Upper lobe of left lung (tissue), 6 donors: ENCODE measurements at places on chromosomes 2 and 18.

DNA sequence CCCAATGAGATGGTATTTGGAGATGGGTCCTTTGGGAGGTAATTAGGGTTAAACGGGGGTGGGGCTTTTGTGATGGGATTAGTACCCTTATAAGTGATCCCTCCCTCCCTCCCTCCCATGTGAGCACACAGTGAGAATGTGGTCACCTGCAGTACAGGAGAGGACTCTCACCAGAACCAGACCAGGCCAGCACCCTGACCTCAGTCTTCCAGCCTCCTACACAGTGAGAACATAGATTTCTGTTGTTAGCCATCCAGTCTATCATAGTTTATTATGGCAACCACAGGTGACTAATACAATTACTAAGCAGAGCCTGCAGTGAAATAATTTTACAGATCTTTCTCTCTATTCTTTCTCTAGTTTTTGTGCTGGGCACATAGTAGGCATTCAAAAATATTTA lies 137.7 kb upstream of the PKDCC start:
- H3K4me1 ChIP-seq = no peaks in the 10 kb centered on the region
- no peaks in the 10 kb centered on the region for H3K27me3 ChIP-seq
- H3K4me3 ChIP-seq = no peak overlapping the region
- H3K27ac ChIP-seq = no peak overlapping the region
- DNase-seq = no peak

- DNase-seq = no peak
- no peaks in the 10 kb centered on the region for H3K4me1 ChIP-seq
- H3K4me3 ChIP-seq = no peak overlapping the region
- no peaks in the 10 kb centered on the region for H3K27me3 ChIP-seq
These were observed 48.2 kb downstream of the G6PC2 start for GRCh38 chr2:168949324-168949723.

DNA sequence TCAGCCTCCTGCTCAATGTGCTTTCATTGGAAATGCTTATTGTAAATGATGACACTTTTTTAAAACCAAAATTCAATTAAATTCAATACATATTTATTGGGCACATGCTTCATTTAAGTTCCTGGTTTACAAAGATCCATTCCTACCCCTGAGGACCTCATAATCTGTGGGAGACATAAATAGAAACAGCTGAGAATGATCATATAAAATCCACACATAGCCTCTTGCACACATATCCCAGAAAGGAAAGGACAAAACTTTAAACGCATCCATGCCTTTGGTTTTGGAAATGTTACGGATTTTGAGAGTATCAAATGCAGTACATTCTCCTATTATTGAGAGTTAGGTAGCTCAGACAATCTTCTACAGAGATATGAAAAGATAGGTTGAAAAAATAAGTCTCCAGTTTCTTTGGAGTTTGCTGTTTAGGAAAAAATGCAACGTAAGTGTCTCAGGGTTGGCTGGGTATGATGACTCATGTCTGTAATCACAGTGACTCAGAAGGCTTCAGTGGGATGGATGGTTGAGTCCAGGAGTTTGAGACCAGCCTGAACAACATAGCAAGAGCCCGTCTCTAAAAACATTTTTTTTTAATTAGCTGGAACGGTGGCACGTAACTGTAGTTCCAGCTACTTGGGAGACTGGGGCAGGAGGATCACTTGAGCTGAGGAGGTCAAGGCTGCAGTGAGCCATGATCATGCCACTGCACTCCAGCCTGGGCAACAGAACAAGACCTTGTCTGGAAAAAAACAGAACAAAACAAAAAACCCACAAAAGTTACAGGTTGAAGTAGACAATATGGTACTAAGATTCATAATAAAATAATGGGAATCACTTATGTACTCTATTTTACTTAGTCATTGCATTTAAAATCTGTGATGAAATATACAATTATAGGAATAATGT lies 3.9 kb upstream of the PRELID3A start:
- H3K27me3 ChIP-seq = no peaks in the 10 kb centered on the region
- no peak for DNase-seq
- no peak overlapping the region for H3K27ac ChIP-seq
- H3K4me3 ChIP-seq = no peak overlapping the region
- H3K36me3 ChIP-seq = no peaks in the 10 kb centered on the region
- H3K4me1 ChIP-seq = peaks cover 10% of the 10 kb centered on the region

- H3K4me1 ChIP-seq = no peaks in the 10 kb centered on the region
- no peak overlapping the region for H3K27ac ChIP-seq
- no peak overlapping the region for H3K4me3 ChIP-seq
- DNase-seq = no peak
- H3K36me3 ChIP-seq = no peaks in the 10 kb centered on the region
- H3K27me3 ChIP-seq = no peaks in the 10 kb centered on the region
These were observed 316.9 kb downstream of the CDH2 start for GRCh38 chr18:27860011-27860410.

- peaks cover 14% of the 10 kb centered on the region for H3K4me1 ChIP-seq
- no peak overlapping the region for H3K4me3 ChIP-seq
- H3K27ac ChIP-seq = no peak overlapping the region
These were observed 5.3 kb downstream of the EPB41L3 start for GRCh38 chr18:5538544-5538943.
